Hematopoietic multipotent progenitor cell treated with erythropoietin and hydrocortisone succinate and interleukin-3 and kit ligand, for 8 days (in vitro differentiated cells): ENCODE measurements at places on chromosomes 5 and 9.

DNA sequence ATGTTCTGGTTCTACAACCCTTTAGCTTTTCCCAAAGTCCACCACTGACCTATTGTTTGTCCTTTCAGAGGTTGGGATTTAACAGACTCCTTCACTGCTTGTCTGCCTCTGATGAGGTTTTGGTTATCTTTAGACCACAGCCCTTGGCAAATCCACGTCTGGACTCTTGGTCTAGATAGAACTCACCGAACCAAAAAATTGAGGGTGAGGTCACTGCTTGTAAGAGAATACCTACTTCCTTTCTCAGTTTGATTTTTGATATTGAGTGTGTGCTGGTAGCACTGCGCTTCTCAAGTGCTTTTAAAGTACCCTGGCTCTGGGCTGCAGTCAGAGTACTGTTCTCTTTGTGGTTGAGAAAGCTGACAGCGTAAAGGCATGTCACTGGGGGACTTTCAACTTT, 61.7 kb downstream of the JMY start:
- DNase-seq: peak; percentile 33

DNA sequence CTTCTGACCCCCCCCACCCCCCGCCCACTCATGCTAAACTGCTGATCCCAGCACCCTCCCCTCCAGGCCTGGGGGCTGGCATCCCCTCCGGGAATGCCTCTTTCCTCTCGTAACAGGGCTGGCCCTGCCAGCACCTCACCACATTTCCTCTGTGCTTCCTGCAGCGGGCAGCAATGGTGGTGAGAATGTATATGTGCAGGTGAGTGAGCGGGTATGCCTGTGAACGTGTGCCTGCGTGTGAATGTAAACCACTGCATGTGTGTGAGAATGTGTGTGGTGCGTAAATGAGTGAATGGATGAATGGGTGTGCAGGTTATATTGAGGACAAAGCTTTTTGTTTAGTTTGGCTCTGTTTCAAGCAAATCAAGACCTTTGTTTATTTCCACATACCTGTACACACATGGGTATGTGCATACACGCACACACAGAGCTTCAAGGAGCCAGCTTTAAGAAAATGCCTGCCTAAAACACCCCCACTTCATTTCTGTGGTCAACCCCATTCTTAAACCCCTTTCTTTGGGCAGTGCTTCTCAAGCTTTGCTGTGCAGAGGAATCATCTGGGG, 95.7 kb upstream of the SHB start:
- DNase-seq: no peak

- DNase-seq: no peak
Observed at GRCh38 chr5:102628441-102629175, 126.5 kb upstream of the PAM start.

DNA sequence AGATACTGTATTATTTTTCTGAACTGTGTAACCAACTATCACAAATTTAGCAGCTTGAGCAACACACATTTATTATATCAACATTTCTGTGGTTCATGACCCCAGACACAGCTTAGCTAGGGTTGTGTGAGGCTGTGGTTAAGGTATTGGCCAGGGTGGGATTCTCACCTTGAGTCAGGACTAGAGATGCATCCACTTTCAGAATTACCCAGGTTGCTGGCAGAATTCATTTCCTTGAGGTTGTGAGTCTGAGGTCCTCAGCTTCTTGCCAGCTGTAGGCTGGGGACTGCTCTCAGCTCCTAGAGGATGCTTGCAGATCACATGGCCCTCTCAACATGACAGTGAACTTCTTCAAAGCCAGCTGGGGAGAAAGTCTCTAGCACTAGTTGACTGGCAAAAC, 122.5 kb upstream of the RASGRF2 start:
- no peak for DNase-seq

GRCh38 chr5:171724468-171725204, 61.0 kb upstream of the SMIM23 start:
- no peak for DNase-seq

GRCh38 chr5:112183874-112184273, 235.2 kb downstream of the EPB41L4A start:
- no peak for DNase-seq

- no peak for DNase-seq
Observed at GRCh38 chr9:125750627-125751011, 3.4 kb downstream of the PBX3 start.

DNA sequence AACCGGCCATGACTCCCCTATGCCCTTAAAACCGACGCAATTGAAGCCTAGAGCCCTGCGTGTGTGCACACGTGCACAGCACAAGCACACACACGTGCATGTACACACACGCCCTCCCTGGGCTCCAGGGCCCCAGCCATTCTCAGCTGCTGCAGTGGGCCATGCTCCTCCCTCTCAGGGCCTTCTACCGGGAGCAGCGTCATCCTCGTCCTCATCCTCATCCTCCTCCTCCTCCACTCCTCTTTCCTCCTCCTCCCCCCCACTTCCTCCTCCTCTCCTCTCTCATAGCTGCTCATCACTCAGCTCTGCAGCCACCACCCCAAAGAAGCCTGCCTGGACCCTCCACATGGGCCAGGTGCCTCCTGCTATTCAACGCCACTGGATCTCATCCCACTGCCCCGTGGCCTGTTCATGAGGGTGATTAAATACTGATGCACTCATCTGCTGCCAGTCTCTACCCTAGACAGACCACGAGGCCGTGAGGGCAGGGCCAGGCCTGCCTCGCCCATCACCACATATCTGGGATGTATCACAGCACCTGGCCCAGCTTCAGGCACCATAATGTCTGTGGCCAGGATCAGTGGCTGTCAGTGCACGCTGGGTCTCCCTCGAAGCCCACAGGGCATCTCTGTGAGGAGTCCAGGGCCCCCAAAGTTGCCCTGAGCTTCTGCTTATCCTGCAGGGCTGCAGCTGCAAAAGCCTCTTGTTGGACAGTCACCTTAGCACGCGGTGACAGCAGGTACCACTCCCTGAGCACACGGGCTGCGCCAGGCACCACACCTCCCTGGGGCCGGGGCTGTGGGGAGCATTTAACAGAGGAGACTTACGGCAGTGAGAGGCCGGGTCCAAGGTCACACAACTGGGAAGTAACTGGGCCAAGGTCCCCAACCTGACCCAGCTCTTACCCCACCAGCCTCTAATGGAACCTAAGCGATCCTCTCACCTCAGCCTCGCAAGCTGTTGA, 9.8 kb downstream of the FAM78A start:
- DNase-seq: no peak

DNA sequence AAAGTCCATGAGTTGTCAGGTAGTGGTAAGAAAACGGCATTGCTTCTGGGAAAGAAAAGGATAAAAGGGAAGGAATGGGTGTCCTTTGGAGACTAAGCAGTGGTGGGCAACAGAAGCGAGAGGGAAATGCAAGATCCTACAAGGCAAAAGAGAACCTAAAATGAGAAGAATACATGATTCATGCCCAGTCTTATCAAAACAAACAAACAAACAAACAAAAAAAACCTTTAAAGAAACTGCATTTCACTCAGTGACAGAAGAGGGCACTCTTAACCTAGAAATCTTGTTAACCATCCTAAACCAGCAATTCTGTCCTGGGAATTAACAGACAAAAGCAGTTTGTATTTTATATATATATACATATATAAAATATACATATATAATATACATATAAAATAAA, 88.5 kb downstream of the SUSD1 start:
- peak; percentile 51 for DNase-seq

DNA sequence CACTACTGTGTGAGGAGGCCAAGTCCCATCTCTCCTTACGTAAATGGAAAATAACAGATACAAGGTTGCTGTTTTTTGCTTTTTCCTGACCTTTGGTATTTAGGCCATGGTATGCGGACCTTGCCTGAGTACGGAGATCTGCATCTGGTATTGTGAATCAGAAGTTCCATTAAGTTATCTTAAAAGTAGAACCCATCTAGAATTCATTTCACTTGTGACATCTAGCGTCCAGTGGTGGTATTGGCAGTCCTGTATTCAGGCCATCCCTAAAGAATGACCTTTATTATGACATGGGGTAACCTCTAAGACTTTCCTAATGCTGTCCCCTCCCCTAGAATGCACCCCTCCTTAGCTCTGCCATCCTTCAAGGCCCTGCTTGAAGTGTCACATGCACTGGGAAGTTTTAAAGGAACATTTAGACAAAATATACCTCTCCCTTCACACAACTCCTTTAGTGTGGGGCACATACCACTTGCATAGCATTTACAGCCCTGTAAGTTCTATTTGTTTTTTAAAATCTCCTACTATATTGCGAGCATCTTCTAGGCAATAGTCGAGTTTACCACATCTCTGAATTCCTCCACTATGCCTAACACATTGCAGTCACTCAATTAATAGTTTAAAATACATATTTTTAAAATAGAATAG, 1.9 kb upstream of the SPDL1 start:
- peak; percentile 75 for DNase-seq

- DNase-seq: peak; percentile 35
Observed at GRCh38 chr9:127539259-127539981, 72.7 kb upstream of the STXBP1 start.

GRCh38 chr5:138968601-138969000, 93.5 kb upstream of the LRRTM2 start:
- DNase-seq: no peak

DNA sequence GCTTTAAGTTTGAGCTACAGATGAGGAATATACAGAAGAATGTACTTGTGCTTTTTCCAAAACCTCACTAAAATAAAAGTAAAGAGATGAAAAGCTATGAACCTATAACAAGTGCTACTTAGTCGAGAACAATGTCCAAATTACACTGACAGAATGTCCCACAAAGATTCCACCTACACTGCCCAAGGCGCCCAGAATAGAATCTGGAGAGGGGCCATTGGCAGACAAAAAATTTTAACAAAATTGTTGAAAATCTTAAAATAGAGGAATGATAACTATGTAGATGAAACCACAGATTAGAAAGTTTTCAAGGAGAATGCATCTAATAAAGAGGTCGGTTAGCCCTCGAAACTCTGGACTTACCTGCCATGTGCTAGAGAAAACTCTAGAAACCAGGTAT, 235.3 kb downstream of the CETN3 start:
- no peak for DNase-seq

DNA sequence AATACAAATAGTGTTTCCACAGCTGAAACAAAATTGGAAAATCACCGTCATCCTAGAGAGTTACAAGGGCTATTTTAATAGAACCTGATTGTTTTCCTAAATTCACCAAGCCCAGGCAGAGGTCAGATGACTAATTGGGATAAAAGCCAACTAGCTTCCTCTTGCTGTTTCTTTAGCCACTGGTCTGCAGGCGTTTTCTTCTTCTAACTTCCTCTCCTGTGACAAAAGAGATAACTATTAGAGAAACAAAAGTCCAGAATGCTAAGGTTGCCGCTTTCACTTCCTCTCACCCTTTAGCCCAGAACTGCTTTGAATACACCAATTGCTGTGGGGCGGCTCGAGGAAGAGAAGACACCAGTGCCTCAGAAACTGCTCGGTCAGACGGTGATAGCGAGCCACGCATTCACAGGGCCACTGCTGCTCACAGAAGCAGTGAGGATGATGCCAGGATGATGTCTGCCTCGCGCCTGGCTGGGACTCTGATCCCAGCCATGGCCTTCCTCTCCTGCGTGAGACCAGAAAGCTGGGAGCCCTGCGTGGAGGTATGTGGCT, at the start of gene TLR4:
TSS of gene TLR4 (plus strand) at position 380 of the 552 bp plus-strand sequence. CDS start at position 450, 70 bp downstream.
- peak; percentile 47 for DNase-seq

DNA sequence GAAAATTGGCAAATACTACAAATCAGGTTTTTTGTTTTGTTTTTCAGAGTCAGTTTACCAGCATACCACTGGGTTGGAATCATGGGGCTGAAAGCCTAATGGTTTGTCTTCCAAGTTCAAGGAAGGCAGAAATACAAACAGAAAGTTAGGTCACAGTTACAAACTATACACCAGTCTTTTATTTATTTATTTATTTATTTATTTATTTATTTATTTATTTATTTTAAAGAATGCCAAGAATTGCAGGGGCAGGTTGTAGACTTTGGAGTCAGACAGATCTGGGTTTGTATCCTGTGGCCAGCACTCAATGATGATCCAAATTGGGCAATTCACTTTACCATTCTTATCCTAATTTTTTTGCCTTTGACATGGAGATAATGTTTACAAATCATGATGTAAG, 353.9 kb downstream of the ASTN2 start:
- no peak for DNase-seq

GRCh38 chr5:160961038-160961437, 109.0 kb upstream of the ATP10B start:
- no peak for DNase-seq

DNA sequence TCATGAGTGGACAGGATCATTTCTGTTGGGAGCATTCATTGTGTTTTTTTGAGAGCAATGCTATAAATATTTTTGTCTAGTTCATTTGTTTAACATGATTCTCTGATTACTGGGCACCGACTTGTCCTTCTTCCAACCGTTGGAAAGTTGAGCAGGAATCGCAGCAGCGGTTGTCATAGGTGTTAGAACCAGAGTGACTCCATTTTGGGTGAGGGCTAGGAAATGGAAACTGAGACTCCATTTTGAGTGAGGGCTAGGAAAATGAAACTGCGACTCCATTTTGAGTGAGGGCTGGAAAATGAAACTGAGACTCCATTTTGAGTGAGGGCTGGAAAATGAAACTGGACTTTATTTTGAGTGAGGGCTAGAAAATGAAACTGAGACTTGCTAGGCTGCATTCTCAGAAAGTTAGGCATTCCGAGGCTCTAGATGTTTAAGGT, 100.6 kb downstream of the ICE1 start:
- peak; percentile 8 for DNase-seq

- no peak for DNase-seq
Observed at GRCh38 chr5:107389130-107389774, 281.5 kb downstream of the EFNA5 start.

DNA sequence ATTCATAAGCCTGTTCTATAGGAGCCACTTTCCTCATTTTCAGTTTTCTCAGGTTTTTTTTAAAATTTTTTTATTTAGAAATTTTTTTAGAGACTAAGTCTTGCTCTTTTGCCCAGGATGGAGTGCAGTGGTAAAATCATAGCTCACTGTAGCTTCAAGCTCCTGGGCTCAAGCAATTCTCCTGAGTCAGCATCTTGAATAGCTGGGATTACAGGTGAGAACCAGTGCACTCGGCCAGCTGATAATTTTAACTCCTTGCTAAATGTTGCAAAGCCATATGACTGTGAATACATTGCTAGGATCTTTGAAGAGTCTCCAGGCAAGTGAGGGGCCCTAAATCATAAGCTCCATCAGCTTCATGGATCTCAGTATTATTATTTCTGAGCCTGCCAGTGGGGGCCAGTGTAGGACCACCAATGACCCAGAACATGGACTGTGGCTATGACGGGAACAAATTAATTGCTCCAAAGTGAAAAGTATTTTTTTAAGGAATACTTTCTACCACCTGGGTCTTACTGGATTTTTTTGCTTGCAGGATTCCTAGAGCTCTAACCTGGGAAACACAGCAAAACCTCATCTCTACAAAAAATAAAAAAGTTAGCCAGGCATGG, 5.7 kb upstream of the GAPVD1 start:
- peak; percentile 55 for DNase-seq

GRCh38 chr5:176680226-176680563, 32.9 kb downstream of the TSPAN17 start:
- DNase-seq: no peak
